ENCODE measurements at places on chromosomes 5 and 9.

DNA sequence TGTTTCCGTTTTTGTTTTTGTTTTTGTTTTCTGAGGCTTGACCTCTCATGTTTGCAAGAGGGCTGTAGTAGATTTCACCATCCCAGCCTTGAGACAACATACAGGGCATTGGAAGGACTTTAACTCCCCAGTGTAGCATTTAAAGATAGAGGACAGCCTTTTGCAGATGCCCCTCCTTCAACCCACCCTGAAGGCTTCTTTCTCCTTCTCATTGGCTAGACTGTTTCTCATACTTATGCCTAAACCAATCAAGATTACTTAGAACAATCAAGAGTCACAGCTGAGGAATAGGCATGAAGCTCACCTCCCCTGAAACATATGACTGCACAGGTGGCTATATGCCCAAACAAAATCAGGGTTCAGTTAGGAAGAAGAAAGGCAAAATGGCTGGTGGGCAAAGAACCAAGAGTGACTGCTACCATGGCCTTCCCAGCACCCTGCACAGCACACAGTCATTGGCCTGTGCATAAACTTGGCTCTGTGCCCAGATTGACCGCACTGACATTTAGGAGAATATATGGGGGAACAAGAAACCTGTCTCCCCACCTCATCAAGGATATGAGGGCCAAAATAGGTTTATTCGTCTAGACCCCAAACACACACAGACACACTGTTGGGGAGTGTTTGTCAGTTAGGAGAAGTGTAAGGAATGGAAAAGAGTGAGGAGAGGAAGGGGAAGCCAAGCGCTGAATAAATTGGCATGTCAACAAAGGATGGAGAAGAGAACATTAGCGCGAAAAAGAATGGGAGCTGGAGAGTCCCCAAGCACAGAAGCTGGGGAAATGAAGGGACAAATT lies 137.3 kb upstream of the RANBP3L start:
- DNase-seq: no peak

- DNase-seq: no peak
Measured at GRCh38 chr5:109945097-109945678, 255.5 kb downstream of the MAN2A1 start.

DNA sequence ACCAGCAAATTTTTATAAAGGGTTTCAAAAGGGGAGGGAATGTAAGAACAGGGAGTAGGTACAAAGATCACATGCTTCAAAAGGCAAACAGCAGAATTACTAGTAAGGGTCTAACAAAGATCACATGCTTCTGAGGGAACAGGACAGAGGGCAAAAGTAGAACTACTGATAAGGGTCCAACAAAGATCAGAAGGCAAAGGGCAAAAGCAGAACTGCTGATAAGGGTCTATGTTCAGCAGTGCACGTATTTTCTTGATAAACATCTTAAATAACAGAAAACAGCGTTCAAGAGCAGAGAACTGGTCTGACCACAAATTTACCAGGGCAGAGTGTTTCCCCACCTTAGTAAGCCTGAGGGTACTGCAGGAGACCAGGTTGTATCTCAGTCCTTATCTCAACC lies 469.5 kb upstream of the PIK3R1 start:
- no peak for DNase-seq

DNA sequence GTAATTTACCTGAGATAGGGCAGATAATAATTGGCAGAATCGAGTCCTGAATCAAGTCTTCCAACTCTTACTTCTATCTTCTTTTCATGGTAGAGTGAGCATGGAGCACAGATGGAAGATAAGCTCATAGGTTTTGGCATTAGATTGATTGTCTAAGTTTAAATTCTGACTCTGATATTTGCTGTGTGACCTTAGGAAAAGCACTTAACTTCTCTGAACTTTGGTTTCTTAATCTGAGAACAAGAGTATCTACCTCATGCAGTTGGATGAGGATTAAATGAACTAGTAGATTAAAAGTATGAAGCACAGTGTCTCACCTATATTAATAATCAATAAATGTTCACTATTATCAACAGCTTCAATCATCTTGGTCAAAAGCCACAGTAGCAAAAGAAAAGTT lies 9.4 kb upstream of the ASTN2 start:
- DNase-seq: no peak

- DNase-seq: no peak
Measured at GRCh38 chr5:152593388-152593787, 188.3 kb upstream of the NMUR2 start.

- DNase-seq: no peak
Measured at GRCh38 chr9:37927601-37928551, 23.9 kb upstream of the SLC25A51 start.

GRCh38 chr9:87886933-87887505 lies 4.3 kb downstream of the SPATA31E1 start:
- no peak for DNase-seq

DNA sequence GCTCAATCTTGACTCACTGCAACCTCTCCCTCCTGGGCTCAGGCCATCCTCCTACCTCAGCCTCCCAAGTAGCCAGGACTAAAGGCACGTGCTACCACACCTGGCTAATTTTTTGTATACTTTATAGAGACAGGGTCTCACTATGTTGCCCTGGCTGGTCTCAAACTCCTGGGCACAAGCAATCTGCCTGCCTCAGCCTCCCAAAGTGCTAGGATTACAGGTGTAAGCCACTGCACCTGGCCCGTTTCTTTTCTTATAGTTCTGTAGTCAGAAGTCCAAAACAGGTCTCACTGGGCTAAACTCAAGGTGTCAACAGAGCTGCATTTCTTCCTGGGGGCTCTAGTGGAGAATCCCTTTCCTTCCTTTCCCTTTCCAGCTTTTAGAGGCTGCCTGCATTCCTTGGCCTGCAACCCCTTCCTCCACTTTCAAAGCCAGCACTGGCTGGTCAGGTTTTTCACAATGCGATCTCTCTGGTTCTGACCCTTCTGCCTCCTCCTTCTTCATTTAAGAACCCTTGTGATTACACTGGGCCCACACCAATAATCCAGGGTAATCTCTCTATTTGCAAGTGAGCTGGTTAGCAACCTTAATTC lies 16.3 kb downstream of the IRF1 start:
- no peak for DNase-seq

DNA sequence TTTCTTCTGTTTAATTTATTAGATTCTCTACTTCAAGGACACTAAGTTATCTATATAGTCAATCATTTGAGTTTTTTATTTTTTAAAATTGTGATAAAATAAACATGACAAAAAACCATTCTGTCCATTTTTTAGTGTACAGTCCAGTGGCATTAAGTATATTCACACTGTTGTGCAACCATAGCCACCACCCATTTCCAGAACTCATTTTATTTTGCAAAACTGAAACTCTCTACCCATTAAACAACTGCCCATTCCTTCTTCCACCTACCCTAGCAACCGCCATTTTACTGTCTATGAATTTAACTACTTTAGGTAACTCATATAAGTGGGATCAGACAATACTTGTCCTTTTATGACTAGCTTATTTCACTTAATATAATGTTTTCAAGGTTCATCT lies 275.6 kb downstream of the SH3GL2 start:
- no peak for DNase-seq

DNA sequence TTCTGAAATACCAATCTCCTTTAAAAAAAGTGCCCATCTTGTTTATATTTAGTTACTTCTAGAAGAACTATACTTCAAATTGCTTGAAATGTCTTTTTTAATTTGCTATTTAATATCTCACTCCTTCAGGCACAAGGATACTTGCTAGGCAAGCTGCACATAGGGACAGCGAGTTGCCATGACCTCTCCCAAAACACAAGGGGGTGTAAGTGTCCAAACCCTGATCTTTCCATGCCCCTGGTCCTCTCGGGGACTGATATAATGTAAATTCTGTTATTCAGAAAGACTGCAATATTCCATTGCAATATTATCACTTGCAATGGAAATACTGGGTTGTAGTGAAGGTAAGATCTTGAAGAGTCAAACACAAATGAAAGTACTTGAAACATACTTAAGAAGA lies 480.4 kb downstream of the CETN3 start:
- no peak for DNase-seq

DNA sequence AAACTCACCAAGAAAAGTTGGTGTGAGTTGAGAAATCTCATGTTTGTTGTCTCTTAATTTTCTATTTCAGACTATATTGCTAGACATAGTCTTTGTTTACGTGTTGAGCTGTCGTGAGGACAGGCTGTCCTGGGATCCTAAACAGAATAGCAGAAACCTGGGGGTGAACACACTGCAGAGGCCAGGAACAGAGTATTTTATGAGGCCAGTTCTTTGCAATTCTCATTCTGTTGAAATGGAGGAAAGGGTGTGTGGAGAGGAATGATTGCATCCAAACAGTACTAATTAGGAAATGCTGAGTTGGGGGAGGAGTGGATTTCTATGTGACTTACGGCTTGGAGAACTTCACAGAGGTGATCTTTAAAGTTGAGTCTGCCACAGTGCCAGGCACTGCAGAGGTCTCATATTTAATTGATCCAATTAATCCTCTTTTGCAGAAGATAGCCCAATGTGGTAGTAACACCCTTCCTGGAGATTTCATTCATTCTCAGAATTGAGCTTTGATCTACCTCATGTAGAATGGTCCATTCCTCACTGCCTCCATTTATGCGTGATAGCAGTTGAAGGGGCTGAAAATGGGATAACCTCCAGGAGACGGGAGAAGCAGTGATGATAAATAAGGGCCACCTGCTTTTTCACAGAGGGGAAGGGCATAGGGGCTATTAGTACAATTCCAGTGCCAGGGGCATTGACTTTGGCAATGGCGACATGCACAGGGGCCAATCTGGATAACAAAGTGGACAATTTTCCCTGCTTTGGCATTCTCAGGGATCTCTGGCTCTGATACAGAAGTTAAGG lies 84.7 kb upstream of the TNFAIP8 start:
- DNase-seq: no peak

DNA sequence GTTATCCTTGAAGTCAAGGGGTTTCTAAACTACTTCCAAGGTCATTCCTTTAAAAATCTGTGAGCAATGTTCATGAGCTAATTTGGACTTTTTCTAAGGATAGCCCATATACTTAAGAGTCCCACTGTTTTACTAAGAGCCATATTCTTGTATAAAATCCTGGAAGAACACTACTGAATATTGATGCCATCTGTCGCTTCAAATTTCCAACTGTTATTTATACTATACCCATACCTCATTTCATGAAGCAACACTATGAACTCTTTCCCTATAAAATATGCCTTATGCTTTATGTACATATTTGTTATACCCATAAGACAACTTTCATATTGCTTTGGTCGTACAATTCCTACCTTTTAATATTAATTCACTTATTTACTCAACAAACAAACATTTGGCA lies 12.4 kb upstream of the ANKRD55 start:
- DNase-seq: no peak

GRCh38 chr5:77558266-77558665 lies 66.2 kb upstream of the WDR41 start:
- DNase-seq: no peak

GRCh38 chr5:6195711-6196358 lies 182.5 kb downstream of the MED10 start:
- DNase-seq: no peak

- DNase-seq: no peak
Measured at GRCh38 chr5:37837414-37838032, 2.3 kb downstream of the GDNF start.
